ENCODE measurements at places on chromosomes 5 and 9.

DNA sequence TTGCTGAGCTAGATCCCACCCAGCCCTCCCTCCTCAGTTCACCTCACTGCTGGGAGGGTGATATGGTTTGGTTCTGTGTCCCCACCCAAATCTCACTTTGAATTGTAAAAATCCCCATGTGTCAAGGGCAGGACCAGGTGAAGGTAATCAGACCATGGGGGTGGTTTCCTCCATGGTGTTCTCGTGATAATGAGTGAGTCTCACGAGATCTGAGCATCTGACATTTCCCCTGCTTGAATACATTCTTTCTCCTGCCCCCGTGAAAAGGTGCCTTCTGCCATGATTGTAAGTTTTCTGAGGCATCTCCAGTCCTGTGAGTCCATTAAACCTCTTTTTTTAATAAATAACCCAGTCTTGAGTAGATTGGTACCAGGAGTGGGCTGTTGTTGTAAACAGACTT, 469.9 kb upstream of the DAP start:
- DNase-seq, result no peak

DNA sequence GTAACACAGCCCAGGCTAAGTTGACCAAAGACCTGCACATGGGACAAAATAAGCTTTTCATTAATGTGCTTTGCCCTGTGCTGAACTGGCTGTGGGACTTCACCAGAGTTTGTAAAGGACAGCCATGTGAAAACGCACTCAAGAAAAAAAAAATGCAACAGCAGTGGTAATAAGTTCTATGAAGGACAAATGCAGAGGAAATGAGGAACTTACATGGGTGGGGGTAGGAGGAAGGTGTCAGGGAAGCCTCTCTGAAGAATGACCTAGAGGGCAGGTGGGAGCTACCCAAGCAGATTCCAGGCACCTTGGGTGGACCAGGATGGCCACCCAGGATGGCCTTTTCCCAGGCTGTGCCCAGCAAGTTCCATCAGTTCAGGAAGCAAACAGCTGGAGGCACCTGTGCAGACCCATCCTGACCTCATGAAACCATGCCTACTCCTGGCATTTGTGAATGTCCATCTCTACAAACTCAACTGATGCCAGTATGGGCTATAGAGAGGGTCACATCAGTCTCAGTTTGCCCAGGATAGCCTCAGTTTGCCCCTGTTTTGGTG, 6.7 kb upstream of the PHF2 start:
- no peak for DNase-seq

GRCh38 chr9:74497748-74498620, 849 bp downstream of the RORB start:
- no peak for DNase-seq

GRCh38 chr9:86093788-86094555, 5.4 kb downstream of the GOLM1 start:
- DNase-seq, result no peak

DNA sequence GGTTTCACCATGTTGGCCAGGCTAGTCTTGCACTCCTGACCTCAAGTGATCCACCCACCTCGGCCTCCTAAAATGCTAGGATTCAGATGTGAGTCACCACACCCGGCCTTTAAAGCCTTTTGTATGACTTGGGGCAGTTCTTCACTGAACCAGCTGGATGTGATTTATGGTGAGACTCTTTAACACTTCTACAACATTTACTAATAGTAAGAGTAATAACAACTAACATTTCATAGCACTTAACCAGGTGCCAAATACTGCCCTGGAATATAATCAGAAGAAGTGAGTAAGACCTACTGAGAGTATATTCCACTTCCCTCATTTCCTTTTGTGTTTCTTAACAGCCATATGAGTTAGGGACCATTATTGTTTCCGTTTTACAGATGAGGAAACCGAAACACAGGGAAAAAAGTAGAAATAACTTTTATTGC, 10.0 kb downstream of the ZSWIM6 start:
- no peak for DNase-seq

DNA sequence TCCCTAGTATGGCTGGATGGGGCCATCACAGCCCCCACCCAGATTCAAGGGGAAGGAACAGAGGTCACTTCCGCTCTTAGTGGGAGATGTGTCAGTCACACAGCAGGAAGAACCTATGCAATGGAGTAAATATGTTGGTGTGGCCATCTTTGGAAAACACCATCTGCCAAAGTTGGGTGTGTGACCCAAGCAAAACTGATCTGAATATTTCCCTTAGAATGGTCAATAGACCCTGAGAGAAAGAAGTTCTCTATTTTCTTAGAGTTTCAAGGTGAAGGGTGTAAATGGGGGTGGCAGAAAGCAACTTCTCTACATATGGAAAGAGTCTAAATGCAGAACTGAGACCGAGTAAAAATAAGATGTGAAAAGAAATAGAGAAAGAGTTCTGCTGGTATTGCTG, 212.7 kb downstream of the ESM1 start:
- DNase-seq, result no peak

DNA sequence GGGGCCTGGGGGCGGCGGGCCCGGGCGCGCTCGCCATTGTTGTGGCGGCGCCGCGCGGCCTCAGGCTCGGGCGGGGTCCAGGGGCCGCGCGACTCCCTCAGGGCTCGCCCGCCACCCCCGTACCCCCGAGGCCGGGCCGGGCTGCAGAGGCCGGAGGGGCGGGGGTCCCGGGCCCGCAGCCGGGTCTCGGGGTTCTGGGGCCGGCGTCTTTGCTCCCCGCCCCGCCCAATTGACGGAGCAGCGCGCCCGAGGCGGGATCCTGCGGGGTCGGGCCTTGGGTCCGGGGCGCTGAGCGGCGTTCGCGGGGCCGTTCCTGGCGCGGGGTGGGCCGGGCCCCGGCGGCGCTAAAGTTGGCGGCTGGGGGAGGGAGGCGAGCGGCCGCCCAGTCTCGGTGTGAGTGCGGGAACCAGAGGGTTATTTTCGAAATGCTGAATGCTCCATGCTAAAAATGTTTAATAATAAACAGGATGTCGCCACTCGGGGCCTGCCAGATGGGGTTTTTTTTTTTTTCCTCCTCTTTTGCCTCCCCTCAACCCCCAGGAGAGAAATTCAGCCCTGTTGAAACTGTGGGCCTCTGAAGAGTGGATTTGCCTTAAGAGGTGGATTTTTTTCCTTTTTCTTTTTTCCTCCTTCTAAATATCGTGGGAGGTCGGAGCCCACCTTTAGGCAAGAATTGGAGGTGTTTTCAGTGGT, 724 bp downstream of the PRRC2B start:
- no peak for DNase-seq

DNA sequence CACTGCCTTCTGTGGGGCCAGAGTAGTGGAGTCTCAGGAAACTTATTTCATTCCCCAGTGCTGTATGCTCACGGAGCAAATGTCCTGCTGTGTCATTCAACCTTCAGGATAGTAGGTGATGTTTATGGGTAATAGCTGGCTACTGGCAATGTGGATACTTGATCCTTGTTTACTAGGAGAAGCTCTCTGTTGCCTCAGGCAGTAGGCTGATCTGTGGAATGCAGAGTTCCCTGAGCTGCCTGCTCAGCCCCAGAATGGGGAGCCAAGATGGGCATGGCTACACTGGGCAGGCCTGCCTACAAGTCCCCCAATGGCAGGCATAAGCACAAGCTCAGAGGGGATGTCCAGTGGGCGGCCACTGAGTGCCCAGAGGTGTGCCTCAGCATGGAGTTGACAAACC, 323.1 kb upstream of the KCNN2 start:
- DNase-seq, result no peak

DNA sequence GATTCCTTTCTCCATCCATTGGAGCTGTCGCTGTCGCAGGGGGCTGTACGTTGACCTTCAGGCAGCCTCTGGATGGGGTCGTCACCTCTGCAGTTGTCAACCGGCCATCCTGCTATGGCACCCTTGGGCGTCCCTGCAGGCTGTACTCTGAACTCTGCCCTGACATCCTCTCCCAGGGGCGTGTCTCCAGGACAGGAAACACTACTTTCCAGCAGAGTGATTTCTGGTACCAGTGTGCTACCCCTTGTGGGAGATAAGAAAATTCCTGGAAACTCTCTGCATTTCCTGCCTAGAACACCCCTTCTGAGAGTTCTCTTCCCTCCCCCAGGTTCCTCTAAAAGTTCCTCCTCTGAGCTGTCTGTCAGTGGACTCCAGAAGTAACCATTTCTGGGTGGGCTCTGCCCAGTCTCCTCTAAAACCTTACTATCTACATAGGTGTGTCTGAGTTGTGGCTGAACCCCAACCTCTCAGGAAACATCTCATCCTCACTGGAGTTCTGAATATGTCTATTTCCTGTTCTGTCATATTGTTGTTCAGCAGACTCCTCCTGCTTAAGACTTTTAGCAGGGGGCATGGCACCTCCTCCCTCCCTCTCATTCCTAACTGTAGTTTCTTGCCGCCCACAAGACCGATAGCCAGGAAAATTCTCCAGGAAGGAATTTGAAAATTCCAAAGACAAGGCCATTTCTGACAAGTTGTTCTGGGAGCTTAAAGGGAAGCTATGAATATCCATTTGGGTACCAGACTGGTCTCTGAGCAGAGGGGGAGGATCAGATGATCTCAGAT, 145.3 kb upstream of the RASEF start:
- no peak for DNase-seq

GRCh38 chr9:121360601-121361374, 9.3 kb downstream of the STOM start:
- DNase-seq, result no peak

DNA sequence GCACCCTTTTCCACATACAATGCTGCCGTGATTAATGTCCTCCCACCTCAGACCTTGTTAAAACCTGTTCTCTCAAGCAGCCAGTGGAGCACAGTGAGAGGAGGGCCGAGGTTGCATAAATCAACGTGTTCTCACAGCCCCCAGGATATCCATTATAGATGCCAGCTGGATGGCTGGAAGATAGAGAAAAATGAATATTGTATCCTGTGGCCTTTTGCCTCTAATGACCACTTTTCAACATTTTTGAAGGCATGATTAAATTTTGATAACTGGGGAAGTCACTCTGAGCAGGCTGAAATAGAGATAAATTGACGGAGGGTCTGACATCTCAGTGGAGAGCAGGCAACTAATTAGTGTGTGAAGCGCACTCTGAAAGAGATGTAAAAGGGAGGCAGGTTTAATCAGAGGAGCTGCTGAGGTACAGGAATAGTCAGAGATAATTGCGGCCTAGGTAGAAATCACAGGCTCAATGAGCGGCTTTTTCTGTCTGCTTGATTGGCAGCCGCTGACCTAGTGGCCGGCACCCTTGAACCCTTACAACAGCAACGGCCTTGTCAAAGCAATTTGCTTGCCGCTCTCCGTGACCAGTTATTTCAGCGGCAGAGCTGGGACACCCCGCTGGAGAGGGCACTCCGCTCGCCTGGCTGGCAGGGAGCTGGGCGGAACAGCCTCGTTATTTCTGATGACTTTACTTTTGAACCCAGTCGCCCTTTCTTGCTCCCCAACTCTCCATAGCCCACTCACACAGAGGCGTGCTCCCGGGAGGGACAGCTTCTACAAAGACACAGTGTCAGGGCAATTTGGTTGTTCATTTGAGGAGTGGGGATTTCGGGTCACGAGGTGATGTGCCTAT, 560.7 kb downstream of the PSAT1 start:
- no peak for DNase-seq

- DNase-seq, result no peak
These were observed 986.4 kb upstream of the CDH18 start for GRCh38 chr5:20974426-20974825.

DNA sequence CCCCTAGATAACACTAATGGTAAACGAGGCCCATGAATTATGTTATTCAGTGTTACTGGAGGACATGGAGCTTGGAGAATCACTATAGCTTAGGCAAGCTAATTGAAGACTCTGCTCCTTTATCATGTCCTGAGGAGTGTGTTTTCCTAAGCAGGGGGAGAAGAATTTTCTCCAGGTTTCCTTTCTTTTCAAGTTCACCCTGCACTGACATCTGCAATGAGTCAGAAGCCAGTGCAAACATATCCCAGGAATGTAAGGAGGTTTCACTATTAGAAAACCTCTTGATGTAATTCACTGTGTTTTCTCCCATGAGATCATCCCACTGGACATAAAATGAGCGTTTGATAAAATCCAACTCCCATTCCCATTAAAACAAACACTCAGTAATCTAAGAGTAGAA, 75.6 kb downstream of the DMRT2 start:
- no peak for DNase-seq

DNA sequence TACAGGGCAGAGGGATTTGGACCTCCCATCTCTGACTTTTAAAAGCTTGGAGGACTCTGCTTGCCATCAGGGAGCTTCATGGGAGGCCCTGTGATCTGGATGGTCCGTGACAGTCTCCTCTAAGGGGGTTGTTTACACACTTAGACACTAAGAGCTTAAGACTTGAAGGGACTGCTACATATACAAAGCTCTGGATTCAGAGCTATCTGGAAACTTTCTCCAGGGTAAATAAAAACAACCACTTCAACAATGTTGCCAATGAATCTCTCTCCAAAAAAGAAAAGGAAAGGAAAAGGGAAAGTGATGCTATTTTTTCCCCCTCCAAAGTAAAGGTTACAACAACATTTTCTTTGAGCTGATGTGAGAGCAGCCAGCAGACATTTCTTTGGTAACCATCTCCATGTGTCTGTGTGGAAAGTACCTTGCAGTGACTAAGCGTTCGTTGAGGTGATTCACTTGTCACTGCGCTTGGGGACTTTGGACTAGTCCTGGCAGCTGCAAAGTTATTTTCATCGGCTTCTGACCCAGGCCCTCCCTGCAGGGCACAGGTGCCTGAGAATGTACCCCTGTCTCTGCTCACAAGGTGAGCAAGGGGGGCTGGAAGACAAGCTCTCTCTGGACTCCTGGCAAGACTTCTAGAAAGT, 262.1 kb upstream of the KLF4 start:
- DNase-seq, result no peak
